SHP77 treated with DMSO at 0.1 percent for 48 hours (cell line): ENCODE measurements at places on chromosomes 16 and 17.

- no peak for DNase-seq
Measured at GRCh38 chr16:31077592-31078396, 3.6 kb downstream of the ZNF646 start.

GRCh38 chr16:88523309-88524161 lies 46.7 kb upstream of the ZC3H18 start:
- DNase-seq: no peak

DNA sequence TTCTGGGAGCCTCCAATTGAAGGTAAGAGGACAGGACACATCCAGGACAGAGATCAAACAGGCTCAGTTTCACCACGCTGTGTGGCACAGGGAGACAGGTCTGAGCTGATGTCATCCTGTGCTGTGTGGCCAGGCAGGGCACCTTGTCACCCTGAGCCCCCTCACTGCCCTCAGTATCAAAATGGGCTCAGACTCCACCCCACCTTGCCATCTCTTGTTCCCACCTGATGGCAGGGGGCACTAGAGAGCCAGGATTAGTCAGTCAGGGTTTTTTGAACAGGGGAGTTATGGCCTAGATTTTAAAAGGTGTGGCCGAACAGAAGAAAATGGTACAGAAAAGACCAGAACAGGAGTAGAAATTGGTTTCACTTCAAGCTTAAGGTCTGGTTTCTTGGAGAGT lies 2.6 kb downstream of the KAT2A start:
- no peak for DNase-seq

DNA sequence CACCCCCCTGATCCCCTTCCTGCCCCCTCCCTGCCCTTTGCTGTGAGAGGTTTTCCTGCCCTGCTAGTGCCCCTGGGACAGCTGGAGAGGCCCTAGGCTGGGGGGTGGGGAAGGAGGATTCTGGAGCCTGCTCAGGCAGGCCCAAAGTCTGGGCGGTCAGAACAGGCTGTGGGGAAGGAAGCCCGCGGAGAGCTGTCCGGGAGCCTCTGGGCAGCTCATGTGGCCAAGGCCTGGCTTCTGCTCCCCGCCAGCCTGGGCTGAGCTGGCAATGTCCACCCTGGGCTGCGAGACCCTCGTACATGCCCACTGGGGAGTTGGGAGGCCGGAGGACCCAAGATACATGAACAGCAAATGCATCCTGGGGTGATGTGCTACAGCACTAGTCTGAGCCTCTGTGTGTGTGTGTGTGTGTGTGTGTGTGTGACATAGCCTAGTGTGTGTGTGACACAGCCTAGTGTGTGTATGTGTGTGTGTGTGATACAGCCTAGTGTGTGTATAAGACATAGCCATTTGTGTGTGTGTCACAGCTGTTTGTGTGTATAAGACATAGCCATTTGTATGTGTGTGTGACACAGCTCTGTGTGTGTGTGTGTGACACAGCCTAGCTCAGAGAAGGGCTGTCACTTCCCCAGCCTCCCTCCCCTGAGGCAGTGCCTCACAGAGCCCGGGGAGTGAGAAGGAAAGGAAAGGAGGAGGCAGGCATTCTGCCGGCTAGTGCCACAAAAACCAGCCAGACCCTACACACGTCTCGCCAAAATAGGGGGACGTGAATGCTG lies 201.4 kb upstream of the CIBAR2 start:
- no peak for DNase-seq

DNA sequence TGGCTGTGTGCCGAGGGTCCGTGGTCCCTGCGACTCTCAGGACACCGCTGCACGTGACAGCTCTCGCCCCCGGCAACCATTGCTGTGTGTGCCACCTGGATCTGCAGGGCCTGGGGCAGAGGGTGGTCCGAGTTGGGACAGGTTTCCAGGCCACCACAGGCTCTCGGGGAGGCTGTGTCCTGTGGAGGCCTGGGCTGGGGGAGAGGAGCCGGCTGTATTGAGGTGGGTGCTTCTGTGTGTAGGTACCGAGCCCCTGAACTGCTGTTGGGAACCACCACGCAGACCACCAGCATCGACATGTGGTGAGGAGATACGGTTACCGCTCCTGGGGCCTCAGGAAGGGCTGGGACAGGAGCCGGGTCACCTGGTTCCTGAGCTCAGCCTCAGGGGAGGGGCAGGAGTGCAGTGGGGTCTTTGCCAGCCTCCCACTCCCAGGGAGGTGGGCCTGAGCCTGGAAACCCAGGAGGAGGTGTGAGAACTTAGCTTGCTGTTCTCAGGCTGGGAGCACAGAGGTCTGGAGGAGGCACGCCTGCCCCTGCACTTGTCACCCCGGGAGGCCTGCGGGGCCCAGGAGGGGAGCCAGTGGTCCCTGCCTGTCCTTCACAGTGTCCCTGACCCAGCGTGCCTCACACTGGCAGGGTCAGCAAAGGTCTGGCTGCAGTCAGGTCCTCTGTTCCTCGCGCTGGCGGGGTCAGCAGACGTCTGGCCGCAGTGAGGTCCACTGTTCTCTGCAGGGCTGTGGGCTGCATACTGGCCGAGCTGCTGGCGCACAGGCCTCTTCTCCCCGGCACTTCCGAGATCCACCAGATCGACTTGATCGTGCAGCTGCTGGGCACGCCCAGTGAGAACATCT lies 7.3 kb downstream of the SPATA2L start:
- no peak for DNase-seq

- peak; percentile 17 for DNase-seq
Measured at GRCh38 chr16:17476414-17477259, 5.9 kb upstream of the XYLT1 start.

- DNase-seq: no peak
Measured at GRCh38 chr16:66291833-66292232, 74.7 kb upstream of the CDH5 start.

- DNase-seq: no peak
Measured at GRCh38 chr17:69447726-69448125, 33.2 kb downstream of the MAP2K6 start.

DNA sequence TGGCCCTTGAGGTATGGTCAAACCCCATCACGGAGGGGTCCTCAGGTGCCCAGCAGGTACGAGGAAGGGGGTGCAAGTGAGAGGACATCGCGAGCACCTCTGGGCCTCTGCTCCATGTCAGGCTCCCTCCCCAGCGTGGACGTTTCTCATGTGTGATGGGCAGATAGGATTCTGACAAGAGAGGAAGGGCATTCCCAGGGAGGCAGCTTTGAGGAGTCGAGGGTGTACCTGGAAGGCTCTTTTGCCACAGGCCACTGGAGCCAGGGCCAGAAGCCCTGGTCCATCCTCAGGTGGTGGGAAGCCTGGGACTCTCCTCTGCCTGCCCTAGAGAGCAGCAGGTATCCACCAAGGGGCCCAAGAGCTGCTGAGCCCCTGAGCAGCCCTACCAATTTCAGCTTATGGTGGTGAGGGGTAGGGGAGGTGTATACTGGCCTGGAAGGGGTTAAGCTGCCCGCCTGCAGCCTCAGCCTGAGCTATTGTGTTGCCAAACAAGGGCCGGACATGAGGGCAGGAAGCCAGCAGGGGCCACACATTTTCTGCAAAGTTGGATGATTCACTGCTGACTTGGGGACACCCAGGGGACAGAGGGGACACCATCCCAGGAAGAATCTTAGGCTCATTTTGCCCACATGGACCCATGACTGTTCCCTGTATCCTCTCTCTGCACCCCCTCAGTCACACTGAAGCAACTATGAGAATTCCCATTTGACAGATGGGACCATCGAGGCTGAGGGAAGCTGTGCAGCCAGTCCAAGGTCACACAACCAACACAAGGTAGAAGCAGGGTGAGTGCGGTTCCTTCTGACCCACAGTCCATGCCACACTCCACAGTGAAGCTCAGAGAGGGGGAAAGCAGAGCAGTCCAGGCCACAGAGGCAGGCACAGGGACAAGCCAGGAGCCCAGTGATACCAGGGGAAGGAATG lies 1.7 kb downstream of the CDH5 start:
- no peak for DNase-seq

DNA sequence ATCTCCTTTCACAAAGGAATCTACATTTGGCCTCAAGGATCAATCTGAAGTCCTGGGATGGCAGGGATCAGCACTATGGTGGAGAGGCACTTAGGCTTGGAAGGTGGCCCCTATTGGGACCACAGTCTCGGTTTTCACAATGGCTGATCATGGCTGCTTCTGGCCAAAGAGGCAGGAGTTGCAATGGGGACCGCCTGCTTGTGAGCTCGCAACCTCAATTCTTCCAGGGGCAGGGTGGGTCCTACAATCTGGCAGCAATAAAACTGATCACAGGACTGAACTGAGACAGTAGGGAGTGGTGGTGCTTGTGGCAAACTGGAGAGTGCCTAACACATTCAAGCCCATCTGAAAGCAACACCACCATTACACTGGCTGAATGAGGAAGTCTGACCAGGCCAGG lies 83.1 kb downstream of the NETO2 start:
- DNase-seq: no peak

- DNase-seq: no peak
Measured at GRCh38 chr17:82814834-82815233, 25.0 kb downstream of the ZNF750 start.

- no peak for DNase-seq
Measured at GRCh38 chr16:67517661-67518423, 10.8 kb upstream of the RIPOR1 start.

DNA sequence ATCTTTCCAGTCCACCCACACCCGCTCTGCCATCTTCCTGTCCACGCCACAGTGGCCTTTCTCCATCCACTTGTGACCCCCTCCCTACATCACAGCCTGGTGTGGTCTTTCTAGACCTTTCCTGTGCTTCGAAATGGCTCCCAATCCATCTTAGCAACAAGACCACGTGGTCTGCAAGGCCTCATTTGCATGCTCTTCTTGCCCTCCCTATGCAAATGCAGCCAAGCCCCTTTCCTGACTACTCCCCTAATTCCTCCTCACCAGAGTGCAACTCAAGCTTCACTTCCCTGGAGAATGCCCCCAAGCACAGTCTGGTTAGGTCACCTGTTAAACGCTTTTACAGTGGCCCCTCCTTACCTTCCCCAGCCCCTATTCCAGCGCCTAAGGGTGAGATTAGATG lies 6.1 kb downstream of the PPP1R9B start:
- DNase-seq: no peak

- DNase-seq: no peak
Measured at GRCh38 chr17:3990386-3991127, 26.3 kb upstream of the ATP2A3 start.

DNA sequence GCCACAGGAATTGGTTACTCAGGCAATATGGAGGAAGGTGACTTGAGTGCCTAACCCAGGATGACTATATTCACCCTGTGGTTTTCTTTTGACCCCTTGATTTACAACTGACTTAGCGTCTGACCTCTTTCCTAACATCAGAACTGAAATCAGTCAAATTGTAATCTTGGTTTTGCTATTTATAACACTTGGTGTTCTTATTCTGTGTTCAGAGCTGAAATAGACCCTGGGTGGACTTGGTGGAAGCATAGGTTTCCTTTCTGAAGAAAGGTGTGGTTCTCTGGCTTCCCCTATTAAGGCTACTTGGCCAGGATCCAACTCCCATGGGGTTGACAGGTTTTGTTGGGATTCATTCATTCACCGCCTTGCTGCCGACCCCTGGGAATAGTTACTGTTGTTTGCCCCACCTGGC lies 80.8 kb downstream of the CLEC16A start:
- no peak for DNase-seq

DNA sequence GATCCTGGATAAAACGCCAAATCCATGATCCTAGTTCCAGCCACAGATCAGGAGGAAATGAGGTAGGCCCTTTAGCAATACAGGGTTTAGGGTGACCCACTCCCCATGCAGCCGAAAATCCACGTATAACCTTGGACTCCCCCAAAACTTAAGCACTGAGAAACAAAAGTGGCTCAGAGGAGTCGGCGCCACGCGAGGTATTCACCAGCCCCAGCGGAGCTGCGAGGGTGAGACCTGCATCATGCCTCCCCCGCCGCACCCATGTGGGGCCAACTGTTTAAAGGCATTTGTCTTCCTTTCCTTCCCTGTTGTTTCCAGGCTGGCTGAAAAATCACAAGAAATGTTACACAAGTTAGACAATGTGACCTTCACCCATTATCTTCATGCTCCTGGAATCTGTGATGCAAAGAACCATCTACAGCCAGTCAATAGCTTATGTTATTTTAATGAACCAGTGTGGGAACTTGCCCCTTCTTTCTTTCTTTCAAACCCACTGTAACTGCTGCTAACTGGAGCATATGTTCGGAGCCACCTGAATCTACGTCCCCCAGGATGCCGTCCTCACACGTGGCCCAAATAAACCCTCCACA lies 98.2 kb upstream of the METRNL start:
- DNase-seq: no peak

GRCh38 chr17:81409190-81409935 lies 14.1 kb downstream of the BAHCC1 start:
- peak; percentile 74 for DNase-seq

DNA sequence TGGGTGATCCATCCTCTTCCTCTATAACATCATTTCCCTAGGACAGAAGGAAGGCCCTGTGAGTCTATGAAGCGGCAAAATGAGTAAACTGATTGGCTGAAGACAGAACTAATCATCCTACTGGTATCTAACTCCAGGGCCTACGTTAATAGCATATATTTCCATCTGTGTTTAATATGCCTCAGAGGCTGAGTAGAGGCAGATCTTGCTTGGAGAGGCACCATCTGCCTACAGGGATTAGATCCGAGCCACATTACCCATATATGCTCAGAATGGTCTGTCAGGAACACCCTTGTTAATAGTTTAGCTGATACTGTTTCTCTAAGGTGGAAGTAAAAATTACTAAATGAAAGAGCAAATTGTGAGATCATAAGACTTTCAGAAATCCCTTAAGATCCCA lies 13.2 kb upstream of the FOXJ1 start:
- no peak for DNase-seq

DNA sequence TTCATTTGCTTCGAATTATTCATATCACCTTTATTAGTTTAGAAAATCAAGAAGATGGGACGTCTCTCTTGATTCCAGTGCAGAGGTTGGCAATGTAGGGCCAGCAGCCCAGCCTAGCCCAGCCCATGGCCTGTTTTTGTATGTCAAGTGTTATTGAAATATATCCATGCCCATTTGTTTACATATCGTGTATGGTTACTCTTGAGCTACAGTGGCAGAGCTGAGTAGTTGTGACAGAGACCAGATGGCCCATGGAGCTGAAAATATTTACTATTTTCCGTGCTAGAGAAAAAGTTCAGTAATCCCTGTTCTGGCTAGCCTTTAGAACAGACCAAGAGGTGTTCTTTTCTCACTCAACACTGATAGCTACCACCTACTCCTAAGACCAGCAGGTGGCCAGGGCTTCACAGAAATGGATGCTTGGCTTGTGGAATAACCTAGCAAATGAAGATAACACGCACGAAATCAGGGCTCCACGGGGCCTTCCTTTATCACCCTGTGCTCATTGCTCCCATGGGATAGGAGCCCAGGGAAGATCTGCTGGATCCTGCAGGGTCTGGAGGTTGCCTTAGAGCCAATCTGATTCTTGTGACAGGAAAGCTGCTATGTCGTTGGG lies 123.2 kb upstream of the ANKFN1 start:
- DNase-seq: peak; percentile 11

DNA sequence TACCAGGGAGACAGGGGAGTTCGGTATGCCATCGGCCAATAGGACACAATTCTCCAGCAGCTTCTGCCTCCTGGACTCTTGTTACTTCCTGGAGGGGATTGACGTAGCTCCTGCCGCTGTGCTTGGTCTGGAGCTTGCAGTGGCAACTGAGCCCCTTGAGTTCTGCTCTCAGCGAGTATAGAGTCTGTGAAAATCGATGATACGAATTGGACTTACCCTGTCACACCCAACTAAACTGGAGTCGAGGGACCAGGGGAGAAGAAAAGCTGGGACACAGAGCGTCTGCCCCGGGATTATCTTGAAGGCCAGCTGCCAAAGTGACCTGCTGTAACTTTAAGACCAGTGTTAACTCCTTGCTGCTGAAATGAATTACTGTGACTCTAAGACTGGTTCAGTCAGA lies 22.2 kb downstream of the SEC14L1 start:
- DNase-seq: no peak
